NAMALWA (cell line): ENCODE measurements at places on chromosomes 2 and 18.

- no peak for DNase-seq
Measured at GRCh38 chr2:215401896-215402379, 33.9 kb downstream of the FN1 start.

GRCh38 chr2:50026236-50026635 lies 871.9 kb upstream of the FSHR start:
- DNase-seq, result no peak

- DNase-seq, result no peak
Measured at GRCh38 chr2:85644909-85645308, 23.1 kb downstream of the SFTPB start.

- no peak for DNase-seq
Measured at GRCh38 chr2:228658998-228659397, 477.5 kb upstream of the SPHKAP start.

DNA sequence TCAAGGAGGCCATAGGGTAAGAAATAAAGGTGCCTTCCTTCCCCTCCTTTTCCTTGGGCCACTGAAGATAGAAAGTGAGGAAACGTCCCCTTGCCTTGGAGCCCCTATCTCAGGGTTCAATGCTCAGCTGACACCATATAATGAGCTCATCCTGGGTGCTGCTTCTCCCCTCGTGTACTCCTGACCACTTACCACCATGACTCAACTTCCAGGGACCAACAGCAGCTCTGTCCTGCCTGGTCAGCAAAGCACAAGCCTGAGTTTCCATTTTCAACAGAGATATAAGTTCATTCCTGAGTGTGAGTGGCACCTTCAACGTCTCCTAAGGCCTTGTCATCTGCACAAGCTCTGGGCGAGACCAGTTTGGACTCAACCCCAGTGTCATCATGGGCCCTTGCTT lies 151.2 kb downstream of the CAPN13 start:
- no peak for DNase-seq

GRCh38 chr2:226796840-226797288 lies 2.8 kb downstream of the IRS1 start:
- DNase-seq, result peak; percentile 27

DNA sequence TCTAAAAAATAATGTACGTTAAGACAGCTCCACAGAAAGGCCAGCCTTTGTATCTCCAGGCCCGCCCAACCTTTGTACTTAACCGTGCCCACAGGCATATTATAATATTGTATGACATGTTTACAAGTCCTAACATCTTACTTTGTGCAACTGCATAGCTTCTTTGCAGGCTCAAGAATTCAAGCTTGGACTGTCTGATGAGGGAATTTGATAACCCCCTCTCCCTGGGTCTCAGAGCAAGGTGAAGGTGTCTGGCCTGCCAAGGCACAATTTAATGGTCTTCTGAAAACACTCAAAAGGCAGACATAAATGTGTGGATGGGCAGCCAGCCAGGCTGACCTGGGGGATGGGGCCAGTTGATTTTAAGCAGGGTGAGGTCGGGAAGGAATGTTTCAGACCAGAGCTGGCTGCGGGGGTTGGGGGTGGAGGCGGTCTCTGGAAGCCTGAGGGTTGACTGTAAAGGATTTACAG lies 732.7 kb upstream of the FANCL start:
- DNase-seq, result no peak

GRCh38 chr18:59651071-59651470 lies 46.2 kb downstream of the CCBE1 start:
- no peak for DNase-seq

GRCh38 chr2:85554980-85555612 lies 6.2 kb downstream of the GGCX start:
- DNase-seq, result no peak

DNA sequence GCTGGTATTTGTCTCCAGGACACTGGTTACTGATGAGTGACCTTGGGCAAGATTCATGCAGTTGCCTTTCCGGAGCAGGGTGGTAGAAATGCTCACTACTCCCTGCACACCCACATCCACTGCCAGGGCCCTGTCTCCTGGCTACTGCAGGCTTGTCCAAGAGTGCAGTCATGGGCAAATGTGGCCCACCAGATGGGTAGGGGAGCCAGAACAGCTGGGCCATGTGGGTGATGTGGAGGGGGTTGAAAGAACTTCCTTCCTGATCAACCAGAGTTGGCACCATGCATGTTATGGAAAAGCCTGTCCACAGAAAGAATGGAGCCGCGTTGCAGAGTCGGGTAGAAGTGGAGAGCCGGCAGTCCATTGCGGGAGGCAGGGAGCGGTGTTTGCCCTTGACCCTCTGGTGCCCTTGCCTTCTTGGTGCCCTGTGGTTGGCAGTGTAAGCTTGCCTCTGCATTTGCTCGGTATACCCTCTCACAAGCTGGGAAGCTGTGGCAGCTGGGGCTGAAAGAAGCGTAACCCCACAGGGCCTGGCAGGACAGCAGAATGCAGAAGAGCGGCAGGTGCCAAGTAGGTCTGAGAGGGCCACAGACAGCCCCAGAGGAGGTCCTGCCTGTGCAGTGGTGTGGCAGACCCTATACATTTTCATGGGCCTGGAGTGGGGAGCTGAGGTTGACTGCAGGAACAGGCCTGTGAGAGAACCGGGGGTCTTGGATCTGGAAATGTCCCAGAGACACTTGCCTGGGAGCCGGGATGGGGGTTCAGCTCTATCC lies 253.2 kb downstream of the TFCP2L1 start:
- no peak for DNase-seq

GRCh38 chr2:70144443-70145143 lies 46.2 kb downstream of the C2orf42 start:
- peak; percentile 47 for DNase-seq
